ENCODE measurements at places on chromosomes 5 and 9. TPM values are rescaled to one million over a fixed set of nuclear protein-coding genes. Genes with fewer than 3 reads are reported as not detected.

- DNase-seq: no peak
Measured at GRCh38 chr5:181197326-181197951, 7.6 kb downstream of the TRIM7 start.

GRCh38 chr9:37198831-37199230 lies 78.5 kb downstream of the ZCCHC7 start:
- no peak for DNase-seq

GRCh38 chr5:132445640-132445923 lies 45.0 kb downstream of the IRF1 start:
- DNase-seq: no peak

DNA sequence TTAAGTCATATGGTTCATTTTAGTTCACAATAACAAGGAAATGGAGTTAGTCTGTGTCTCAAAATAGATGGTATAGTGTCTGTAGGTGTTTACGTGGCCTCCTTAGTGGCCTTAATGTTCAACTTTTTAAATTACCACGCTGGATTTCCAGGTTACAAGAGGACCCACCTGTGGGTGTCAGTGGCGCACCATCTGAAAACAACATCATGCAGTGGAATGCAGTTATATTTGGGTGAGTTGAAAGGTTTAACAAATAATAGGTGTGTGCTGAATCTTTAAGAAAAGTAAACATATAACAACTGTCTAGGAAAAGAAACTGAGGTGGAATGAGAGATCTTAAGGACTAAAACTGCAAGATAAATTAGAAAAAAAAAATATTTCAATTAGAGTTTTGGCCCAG lies 2.9 kb downstream of the UBE2B start:
- no peak for DNase-seq

DNA sequence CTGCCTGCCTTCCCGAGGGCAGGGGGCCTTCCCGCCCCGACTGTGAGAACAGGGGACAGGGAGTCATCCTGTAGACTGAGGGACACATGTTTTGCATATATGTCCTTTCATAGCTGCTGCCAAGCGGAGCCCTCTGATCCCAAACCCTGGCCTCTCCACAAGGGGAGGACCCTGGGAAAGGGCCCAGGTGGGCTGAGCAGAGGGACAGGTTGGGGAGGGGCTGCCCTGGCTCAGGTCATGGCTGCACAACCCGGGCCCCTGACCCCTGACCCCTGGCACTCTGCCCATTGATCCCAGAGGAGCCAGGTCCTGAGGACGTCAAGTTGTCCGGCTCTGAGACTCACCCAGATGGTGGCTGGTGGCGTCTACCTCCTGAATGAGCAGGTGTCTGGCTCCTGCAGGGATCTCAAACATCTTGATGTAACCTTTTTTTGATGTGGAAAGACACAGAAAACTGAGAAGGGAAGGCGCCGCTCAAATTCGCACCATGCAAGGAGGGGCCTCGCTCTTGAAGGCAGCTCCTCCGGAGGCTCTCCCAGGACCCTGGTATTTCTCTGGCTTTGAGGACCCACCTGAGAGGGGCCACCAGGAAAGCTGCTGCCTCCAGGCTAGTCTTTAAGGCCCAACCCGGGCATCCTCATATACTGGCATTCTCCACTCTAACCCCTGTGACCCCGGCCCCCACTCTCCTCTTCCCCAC lies 71.9 kb downstream of the ZNF354C start:
- DNase-seq: no peak

GRCh38 chr5:83396662-83397061 lies 74.9 kb upstream of the VCAN start:
- no peak for DNase-seq

DNA sequence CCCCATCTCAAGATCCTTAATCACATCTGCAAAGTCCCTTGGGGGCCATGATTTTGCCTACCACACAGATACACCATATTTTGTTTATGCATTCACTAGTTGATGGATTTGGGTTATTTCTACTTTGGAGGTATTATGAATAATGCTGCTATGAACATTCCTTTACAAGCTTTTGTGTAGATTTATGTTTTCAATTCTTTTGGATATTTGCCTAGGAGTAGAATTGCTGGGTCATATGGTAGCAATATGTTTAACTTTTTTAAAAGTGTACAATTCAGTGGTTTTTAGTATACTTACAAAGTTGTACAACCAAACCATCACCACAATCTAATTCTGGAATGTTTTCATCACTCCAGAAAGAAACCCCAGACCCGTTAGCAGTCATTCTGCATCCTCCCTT lies 7.8 kb upstream of the ANP32B start:
- DNase-seq: no peak

The MCTP1 gene
- 41.4 TPM for total RNA-seq

The GFI1B gene
- total RNA-seq: 0.51 TPM

GRCh38 chr9:92535940-92536850 lies at the start of gene ECM2:
TSS of gene ECM2 (minus strand) at chr9:92535990. CDS start at chr9:92522866, 13,124 bp downstream.
- DNase-seq: peak; percentile 58

DNA sequence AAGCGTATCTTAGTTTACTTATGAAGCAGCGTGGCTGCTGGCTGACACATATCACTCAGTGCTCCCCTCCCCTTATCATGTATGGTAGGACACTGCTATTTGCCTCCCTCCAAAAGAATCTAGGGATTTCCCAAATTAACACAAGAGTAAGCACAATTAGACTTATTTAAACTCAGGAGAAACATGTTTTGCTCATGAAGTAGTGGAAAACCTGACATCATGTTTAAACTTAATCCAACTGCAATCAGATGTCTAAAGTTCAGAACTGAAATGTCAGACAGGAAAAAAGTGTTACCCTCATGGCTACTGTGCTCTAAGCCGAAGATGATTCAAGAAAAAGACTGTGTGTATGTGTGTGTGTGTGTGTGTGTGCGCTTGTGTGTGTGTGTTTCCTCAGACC lies 324.1 kb upstream of the TNC start:
- DNase-seq: peak; percentile 78

The PCDHGA4 gene
- 3.9 TPM for total RNA-seq

GRCh38 chr5:156386976-156387375 lies 60.0 kb downstream of the SGCD start:
- no peak for DNase-seq

DNA sequence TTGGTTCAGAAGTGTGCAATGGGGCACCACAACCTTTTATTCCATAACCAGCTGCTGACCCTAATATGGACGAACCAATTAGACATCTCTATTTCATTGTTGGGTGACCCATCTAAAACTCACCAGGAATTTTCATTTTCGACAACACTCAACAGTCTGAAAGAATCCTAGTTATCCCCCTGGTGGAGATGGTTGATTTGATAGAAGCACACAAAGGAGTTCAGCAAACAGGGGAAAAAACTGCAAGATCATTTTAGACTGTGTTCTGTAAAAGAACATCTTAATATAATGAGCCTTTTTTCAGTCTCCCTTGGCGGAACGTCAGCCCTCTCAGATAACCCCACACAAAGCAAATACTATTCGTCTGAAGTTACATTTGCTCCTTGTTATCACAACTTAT lies 367.4 kb downstream of the KIAA0825 start:
- no peak for DNase-seq

GRCh38 chr5:167577616-167578015 lies 713.8 kb upstream of the WWC1 start:
- no peak for DNase-seq

The MAMDC2 gene
- 21.5 TPM for total RNA-seq

DNA sequence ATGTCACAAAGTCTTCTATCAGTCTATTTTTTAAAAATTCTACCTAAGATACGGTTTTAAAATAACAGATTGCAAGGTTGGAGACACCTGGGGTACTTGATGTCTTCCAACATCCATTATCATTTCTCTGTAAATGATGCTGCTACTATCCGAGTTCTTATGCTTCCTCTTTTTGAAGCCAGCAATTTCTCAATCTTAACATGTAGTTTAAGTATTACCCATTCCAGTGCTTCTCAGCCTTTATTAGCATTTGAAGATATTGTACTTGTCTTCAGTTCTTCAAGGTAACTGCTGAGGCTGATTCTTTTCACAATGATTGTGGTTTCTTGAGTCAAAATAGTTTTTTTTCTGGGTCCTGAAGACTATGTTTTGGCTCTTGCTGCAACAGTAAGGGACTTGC lies 96.4 kb upstream of the SELENOP start:
- no peak for DNase-seq

GRCh38 chr9:82052081-82052480 lies 63.5 kb downstream of the SPATA31D1 start:
- no peak for DNase-seq

DNA sequence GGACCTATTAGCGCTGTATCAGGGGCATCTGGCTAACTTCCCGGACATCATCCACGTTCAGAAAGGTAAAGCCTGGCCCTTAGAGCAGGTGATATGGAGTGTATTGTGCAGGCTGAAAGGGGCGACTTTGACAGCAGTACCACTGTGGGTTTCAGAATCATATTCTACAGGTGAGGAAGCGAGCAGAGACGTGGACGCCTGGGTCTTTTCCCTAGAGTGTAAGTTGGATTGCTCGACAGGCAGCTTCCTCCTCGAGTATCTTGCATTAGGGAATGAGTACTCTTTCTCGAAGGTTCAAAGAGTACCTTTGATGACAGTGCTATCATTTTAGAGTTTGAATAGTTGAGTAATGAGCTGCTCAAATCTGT lies 1.9 kb downstream of the SNX18 start:
- DNase-seq: no peak

GRCh38 chr5:127830157-127830556 lies 127.0 kb downstream of the CCDC192 start:
- no peak for DNase-seq

Measured in tongue (tissue), 3 donors.